CD4-positive, alpha-beta T cell treated with Interleukin-6 at 100 ng/mL for 8 hours (primary cell): ENCODE measurements at places on chromosomes 5 and 9.

DNA sequence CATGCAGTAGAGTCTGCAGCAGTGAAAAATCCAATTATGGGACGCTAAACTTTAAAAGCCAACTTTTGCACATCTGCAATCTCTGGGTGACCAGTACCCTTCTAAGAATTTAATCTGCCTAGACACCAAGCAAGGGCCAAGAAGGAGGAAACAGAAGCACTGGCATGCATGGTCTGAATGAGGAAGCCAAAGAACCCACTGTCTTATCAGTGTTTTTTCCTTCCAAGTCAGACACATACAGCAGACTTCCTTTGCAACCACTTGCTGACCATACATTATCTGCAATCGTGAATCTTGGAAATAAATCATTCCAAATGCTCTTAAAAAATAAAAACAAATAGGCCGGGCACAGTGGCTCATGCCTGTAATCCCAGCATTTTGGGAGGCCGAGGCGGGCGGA lies 65.9 kb downstream of the DEPDC1B start:
- DNase-seq, result no peak

DNA sequence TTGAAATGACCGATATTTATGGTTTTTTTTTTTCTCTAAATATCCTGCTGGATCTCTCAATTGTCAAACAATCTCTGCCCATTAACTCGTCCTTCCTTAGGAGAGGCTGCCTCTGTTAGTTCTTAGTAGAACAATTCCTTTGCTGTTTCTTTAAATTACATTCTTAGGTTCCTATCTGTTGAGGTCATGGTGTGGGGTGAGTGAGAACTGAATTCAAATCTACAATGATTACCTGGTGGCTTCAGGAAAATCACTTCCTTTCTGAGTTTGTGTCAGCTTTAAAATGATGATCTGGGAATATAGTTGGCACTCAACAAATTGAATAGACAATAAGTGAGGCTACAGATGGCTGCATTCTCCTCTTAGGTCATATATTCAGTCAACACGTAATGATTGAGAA lies 82.1 kb upstream of the TNFSF8 start:
- no peak for DNase-seq

GRCh38 chr5:180910735-180911134 lies 11.8 kb downstream of the BTNL8 start:
- DNase-seq, result no peak

GRCh38 chr5:177553671-177554429 lies 513 bp downstream of the FAM193B start:
- no peak for DNase-seq
